Fibroblast of mammary gland (primary cell): ENCODE measurements at places on chromosomes 6 and 20.

DNA sequence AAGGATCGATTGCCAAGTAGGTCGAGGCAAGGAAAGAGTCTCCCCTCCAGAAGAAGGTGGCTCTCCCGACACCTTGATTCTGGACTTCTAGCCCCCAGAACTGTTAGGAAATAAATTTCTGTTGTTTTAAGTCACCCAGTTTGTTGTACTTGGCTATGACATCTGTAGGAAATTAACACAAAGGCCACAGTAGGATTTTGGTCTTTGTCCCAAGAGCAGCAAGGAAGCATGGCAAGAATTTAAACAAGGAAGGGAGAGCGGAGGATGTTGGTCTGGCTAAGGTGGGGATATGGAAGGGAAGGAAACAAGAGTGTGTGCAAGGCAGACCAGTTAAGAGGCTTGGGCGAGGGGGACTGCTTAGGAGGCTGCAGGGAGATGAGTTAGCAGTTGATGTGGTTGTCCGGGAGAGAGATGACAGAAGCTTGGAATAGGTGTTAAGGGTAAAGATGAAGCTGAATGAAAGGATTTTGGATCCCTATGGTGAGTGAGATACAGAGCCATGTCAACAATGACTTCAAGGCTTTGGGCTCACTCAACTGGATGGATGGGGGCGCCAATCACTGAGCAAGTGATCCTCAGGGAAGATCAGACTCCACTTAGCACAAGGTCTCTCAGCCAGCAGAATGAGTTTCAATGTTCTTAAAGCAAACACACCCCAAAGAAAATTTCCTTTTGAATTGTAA, 140.5 kb upstream of the ZNF217 start:
- DNase-seq: no peak

DNA sequence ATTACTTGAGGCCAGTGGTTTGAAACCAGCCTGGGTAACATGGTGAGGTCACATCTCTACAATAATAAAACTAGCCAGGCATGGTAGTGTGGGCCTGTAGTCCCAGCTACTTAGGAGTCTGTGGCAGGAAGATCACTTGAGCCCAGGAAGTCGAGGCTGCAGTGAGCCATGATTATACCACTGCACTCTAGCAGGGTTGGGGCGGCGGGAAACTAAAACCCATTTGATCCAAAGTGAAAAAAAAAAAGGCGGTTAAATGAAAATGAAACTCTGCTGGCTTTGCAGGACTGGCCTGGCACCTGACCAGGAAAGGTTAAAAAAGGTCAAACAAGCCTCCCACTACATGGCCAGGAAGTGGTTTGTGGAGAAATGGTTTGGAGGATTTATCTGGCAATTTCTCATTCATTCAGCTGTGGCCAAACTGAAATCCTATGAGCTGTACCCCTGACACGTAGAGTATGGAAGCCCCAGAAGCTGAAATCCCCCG, 36.6 kb downstream of the MTRES1 start:
- peak; percentile 83 for DNase-seq

DNA sequence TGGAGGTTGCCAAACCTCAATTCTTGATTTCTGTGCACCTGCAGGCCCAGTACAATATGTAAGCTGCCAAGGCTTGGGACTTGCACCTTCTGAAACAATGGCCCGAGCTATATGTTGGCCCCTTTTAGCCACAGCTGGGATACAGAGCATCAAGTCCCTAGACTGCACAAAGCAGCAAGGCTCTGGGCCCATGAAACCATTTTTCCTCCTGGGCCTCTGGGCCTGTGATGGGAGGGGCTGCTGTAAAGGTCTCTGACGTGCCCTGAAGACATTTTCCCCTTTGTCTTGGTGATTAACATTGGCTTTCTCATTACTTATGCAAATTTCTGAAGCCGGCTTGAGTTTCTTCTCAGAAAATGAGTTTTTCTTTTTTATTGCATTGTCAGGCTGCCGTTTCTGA, 40.5 kb upstream of the SLC35F1 start:
- DNase-seq: no peak

DNA sequence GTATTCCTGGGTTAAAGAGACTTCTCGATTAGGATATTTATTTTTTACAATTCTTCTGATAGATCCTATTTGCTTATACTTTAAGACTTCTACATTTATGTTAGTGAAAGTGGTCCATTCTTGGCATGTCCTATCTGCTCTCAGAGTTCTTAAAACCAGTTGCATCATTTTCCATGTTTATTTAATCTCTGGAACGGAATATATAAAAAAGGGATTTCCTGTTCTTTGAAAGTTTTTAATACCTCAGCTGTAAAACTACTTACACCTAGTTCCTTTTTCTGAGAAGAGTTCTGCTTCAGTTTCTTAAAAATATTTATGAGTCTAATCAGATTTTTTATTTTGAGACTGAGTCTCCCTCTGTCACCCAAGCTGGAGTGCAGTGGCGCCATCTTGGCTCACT, 18.0 kb upstream of the MYL9 start:
- no peak for DNase-seq

DNA sequence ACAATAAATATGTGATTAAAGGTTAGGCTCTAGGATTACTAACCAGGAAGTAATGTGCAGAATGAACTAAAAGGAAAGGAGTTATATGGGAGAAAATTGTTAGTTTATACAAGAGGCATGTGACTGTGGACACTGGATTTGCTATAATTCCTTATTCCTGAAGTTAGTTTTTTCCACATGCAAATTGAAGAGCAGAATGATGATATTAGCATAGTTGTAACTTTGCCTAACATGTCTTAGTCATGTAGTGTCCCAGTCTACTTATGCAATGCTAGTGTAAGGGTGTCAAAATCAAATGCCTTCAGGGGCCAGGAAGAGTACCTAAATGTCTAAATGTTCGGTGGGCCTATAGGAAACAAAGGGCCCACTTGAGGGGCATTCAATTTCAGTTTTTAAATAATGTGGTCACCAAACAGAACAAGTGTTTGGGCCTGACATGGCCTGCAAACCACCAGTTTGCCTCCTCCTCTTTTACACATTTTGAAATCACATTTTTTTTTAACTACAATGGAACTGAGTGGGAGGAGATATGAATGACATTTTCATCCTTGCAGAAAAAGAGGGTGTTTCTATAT, 28.0 kb upstream of the CEP85L start:
- peak; percentile 40 for DNase-seq
